ENCODE measurements at places on chromosomes 11 and 22. TPM values are rescaled to one million over a fixed set of nuclear protein-coding genes. Genes with fewer than 3 reads are reported as not detected.

The KRTAP5-10 gene
- not detected for total RNA-seq

The TLCD5 gene
- total RNA-seq = 4.3 TPM

The NAALADL1 gene
- total RNA-seq = 22.1 TPM

The NXPE4 gene
- not detected for total RNA-seq

The BLID gene
- total RNA-seq = not detected

The LINC01488 gene
- not detected for total RNA-seq

GRCh38 chr11:2481253-2481652 lies 36.4 kb downstream of the KCNQ1 start:
- no peak for DNase-seq

DNA sequence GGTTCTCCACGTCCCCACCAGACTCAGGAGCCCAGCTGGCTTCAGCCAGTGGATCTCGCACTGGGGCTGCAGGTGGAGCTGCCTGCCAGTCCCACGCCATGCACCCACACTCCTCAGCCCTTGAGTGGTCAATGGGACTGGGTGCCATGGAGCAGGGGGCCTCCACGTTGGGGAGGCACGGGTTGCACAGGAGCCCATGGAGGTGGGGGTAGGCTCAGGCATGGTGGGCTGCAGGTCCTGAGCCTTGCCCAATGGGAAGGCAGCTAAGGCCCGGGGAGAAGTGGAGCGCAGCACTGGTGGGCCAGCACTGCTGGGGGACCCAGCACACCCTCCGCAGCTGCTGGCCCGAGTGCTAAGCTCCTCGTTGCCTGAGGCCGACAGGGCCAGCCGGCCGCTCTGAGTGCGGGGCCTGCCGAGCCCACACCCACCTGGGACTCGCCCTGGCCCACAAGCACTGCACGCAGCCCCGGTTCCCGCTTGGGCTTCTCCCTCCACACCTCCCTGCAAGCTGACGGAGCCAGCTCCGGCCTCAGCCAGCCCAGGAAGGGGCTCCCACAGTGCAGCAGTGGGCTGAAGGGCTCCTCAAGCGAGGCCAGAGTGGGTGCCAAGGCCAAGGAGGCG lies 258.5 kb upstream of the PDGFD start:
- DNase-seq = peak; percentile 69

DNA sequence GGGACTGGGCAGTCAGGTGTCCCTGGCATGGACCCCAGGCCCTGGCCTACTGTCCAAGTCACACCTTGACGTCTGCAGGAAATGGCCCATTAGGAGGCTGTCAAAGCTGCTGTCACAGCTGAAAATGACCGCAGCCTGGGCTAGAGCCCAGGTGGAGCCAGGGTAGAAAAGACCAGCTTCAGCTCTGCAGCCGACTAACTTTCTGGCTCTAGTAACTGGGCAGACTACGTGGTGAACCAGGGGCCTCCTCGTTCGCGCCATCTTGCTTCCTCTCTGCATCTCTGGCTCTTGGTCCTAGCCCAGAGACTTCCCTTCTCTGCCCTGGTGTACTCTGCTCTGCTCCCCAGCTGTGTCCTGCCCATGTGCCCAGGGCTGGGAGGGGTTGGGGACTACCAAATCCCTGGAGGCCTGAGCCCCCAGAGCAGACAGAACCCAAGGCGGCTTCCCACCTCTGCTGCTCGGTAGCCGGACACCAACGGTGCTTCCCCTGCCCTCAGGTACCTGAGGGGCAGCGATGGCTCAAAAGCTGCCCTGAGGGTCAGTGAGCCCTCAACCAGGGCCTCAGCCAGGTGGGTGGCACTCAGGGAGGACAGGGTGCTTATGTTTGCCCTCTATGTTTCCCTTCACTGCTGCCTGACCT lies 19.7 kb downstream of the SART1 start:
- no peak for DNase-seq

- DNase-seq = no peak
These were observed 150.0 kb upstream of the SYT13 start for GRCh38 chr11:45436118-45436517.

- DNase-seq = no peak
These were observed 28.2 kb downstream of the SIK3 start for GRCh38 chr11:117070016-117070415.

GRCh38 chr11:23932485-23932898 lies 564.4 kb upstream of the LUZP2 start:
- no peak for DNase-seq

- DNase-seq = no peak
These were observed 61.6 kb downstream of the CASP12 start for GRCh38 chr11:104836691-104837090.

DNA sequence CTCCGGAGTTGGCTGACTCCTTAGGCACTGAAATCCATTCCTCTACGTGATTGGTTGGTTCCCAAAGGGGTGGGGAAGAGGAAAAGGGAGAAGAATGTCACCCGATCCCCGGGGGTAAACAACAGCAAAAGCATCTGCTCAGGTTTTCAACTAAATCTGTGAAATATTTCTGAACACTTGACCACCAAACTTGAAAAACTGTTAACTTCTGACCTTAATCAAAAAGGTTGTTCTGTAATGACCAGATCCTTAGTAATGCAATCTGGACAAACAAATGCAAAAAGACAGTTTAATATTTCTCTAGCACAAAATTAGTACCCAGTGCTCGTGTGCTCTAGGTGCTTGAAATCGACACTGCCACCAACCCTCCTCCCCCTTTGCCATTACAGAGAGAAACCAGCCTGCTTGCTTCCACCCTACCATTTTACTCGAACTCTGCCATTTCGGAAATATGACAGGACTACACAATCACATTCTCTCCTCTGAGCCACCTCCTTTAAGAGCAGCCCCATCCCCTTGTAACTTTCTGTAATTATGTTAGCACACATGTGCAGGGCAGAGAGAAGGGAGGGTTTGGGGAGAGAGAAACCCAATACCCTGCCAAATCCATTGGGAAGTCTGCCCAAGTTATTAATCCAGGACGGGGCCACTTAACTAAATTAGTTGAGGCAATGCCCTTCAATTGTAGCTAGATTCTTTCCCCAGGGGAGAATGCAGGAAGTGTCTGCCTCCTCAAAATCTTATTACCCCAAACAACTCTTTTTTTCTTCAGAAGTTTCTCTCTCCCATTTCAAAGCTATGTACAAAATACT lies 113.8 kb downstream of the RBFOX2 start:
- DNase-seq = no peak

GRCh38 chr11:72613977-72614376 lies 60.2 kb downstream of the PDE2A start:
- peak; percentile 93 for DNase-seq

DNA sequence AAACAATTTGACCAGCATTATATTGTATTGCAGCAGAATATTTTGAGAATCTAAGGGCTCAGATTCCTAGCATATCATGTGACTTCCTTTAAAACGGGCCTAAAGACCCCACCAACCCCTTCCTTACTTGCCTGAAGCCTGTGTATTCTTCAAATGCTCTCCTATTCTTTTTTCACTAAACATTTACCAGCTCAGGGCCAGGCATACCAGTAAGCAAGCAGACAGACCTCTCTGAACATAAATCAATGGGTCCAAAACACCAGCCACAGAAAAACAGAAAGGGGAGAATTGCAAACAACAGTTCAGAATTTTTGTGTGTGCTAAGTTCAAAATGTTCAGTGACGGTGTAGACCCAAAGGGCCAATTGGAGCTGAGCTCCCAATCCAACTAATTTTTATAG lies 64.8 kb upstream of the TIMP3 start:
- DNase-seq = no peak

DNA sequence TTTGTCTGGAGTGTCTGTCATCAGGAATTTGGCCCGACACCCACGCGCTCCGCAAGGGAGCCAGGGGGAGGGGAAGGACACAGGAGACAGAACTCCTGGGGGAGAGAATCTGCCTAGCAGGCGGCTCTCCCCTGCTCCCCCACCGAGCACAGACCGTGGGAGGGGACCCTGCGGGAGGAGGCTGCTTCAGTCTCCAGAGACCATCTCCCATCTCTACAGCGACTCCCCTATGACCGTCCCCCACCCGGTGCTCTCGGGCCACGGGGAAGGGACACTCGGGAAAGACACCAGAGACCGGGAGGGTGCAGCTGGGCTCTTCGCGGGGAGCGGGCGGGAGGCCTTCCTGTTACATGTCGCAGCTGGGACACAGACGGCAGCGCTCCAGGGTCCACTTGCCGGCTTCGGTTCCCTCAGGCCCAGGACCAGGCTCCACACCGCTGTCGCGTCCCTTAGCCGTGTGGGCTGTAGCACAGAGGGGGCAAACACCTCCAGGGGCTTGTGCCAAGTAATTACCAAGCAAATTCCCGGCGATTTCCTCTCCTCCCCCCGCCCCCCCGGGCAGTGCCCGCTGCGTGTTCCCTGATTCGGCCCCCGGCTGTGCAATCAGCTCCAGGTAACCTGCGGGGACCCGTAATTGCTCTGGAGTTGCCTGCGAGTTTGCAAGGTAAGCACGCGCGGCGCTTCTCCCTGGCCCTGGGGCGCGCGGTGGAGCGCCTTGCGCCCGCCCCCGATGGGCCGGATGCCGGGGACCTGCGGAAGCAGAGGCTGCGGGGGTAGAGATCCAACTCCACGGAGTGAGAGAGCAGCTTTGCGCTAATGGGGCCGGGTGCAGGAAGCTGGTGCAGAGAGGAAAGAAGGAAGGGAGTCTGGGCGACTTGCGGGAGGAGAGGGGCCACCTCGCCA lies 155.1 kb upstream of the CADM1 start:
- no peak for DNase-seq

GRCh38 chr11:31968461-31969358 lies 122.2 kb upstream of the RCN1 start:
- DNase-seq = no peak

- no peak for DNase-seq
These were observed 19.7 kb downstream of the RAB30 start for GRCh38 chr11:83051760-83052671.

DNA sequence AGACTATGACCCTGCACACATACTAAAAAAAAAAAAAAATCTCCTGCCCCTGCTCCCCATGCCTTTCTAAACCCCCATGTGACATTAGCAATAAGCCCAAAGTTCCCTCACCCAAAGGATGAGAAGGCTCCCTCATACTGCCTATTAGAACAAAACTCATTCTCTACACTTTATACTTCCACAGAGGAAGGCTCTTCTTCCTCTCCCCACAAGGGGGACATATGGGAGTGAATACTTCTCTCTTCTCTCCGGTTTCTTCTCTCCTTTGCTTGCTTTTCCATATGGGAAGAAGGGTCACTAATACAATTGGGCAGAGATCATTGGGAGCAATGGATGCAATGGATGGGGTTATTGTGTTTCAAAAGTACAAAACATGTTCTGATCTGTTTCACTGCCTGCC lies 3.3 kb downstream of the OR52L1 start:
- DNase-seq = no peak

- DNase-seq = no peak
These were observed 57.5 kb upstream of the PLET1 start for GRCh38 chr11:112318184-112318591.

DNA sequence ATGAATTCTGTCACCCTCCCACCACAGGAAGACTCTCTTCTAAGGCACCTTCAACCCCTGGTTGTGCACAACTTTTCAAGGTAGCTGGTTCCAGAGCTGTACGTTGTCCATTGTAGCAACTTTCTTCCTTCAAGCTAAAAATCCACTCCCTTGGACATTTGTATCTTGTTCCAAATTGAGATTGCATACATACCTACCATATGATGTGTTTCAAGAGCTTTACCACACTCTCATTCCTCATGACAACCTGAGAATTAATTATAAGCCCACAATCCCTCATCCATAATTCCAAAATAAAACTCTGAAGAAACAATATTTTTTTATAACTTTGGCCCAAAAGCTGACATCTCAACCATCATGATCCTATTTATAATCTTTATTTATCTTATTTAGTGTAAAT lies 3.0 kb downstream of the OR52W1 start:
- no peak for DNase-seq

DNA sequence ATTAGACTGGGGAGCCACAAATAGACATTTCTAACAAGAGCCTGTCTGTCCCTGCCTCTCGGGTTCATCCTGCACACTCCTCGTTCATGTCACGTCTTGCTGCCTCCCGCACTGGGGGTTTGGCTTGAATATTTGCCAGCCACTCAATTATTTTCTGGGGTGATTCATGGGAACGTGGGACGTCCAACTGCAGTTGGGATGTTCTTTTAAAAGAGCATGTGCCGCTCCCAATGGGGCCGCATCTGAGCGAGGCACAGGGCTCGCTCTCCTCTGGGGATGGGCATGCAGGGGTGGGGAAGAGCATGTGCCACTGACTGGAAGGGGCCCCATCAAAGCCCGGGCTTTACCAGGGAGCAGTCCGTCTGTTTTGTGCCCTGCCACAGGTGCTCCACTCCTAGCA lies 43.4 kb downstream of the PARVG start:
- no peak for DNase-seq

DNA sequence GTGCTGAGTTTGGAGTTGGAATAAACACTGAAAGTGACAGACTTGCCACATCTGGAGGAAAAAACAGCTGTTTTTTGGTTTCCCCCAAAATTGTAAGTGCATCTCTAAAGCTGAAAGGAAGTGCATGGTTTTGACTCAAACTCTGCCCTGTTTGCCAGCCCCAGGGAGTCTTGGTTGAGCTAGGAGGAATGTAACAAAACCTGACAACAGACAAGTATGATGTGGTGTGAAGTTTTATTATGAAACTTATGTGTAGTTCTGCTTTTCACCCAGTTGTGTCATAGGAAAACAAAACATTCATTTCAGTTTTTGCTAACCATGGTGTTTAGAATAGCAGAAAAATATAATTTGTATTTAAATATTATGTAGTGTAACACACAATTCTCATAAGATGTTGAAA lies 31.7 kb upstream of the PDE3B start:
- DNase-seq = no peak

DNA sequence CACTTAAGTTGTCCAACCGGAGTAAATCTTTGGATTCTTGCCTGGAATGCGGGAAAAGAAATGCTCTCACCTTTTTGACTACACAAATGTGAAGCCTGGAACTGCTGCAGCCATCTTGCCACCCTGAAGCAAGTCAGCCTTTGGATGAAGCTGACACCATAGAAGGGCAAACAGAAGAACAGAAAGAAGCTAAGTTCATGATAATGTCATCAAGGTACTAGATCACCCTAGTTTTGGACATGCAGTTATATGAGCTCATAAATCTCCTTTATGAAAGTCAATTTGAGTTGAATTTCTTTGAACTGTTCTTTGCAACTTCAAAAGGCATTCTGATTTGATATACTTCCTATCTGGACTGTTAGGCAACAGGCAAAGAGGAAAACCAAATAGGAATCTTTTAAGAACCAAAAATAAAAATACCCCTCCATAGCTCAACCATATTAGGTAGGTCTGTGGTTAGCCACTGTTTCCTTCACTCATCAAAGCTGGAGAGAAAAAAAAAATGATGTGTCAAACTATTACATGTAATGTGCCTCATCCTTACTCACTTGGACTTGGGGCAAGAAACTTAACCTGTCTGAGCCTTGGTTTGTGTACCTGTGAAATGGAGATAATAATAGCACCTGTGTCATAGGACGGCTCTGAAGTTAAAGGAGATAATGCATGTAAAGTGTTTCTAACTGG lies 91.9 kb downstream of the WT1 start:
- DNase-seq = no peak
